ENCODE measurements at places on chromosomes 3 and 15. TPM values are rescaled to one million over a fixed set of nuclear protein-coding genes. Genes with fewer than 3 reads are reported as not detected.

Gene PIERCE2
- 4.6 TPM for polyA plus RNA-seq

Gene NEIL1
- polyA plus RNA-seq = 30.2 TPM

Gene LRTM1
- not detected for polyA plus RNA-seq

Gene POLQ
- 0.09 TPM for polyA plus RNA-seq

DNA sequence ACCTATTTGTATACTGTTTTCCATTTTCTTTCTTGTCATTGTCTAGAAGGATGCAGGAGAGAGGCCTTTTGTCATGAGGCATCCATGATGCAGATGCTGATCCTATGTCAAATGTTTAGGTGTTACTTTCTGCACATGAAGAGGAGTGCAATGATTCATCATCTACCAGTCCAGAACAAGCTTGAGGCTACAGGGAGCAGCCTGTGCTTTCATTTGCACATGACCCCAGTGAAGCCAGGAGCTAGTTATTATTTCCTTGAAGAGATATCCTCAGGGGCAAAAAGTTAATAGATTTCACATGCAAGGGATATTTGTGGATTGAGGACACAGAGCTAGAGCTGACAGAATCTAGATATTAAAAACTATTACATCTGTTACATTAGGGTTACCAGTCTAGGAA, 204.4 kb upstream of the TGFBR2 start:
- no peak for DNase-seq

DNA sequence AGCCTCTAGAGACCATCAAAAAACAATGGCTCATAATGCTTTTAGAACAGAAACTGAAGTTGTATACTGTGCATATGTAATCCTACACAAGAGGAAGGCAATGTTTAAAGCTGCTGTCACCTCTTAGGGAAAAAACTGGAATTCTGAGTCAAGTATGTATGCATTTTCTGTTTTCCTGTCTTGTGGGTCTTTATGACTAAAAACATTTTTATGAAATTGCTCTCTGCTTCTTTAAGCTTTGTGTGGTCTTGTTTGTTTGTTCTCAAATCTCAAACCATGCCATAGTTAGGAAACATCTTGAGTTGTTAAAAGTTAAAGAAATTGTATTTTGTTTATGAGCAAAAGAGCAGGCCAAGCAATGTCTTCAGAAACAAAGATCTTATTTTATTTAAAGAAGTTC, 80.9 kb upstream of the SOX2 start:
- no peak for DNase-seq

DNA sequence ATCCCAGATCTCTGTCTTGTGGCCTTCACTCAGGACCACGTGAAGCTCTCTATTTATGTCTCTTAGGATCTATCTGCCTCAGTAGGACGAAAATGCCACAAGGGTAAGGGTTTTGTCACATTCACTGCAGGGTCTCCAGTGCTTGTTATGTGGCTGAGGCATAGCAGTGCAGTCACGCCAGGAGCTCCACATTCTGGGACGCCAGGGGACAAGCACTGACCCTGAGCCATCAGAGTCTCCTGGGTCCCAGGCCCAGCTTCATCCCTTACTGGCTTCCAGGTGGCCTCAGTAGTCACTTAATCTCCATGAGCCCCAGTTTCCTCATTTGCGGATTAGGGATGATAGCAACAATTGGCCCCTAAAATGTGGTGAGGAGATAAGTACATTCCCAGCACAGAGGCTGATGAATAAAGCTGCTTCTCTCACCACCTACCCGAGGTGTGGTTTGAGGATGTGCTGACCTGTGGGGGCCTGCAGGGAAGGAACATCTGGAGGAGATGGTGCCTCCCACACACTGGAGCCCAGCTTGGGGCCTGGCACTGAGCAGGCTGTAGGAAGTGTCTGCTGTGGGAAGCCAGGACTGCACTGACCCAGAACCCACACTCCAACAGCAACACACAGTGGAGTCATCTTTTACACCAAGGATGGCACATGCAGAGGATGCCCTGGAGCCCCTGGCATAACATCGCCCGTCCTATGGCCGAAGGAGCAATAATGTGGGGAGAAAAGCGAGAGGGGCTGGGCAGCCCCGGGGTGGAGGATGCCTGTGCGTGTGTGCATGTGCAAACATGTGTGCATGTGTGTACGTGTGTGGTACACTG, 93.2 kb upstream of the IQSEC1 start:
- DNase-seq = no peak

DNA sequence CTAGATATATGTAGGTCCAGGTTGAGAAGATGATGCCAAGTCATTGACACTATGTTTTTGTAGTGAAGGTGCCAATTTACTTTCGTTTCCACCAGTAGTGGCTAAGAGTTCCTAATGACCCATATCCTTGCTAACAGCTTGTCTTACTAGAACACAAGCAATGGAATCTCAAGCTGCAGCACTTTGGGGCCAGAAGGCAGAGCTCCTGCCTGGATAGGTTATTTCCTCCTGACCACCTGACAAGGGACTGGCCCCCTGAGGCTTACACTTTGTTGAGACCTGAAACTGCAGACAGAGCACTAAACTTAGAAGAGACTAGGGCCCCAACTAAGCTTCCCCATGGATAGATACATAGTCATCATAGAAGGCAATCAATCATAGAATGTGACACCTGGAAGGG, 11.7 kb downstream of the ONECUT1 start:
- no peak for DNase-seq

- peak; percentile 66 for DNase-seq
These were observed 26.8 kb downstream of the TRANK1 start for GRCh38 chr3:36918050-36918449.

Measured in naive B cell (primary cell).